ENCODE measurements at places on chromosomes 4 and X.

- DNase-seq: no peak
Measured at GRCh38 chr4:65019775-65020174, 610.5 kb upstream of the TECRL start.

GRCh38 chr4:119774840-119775239 is 146.2 kb upstream of the PDE5A start:
- DNase-seq: no peak

- DNase-seq: peak; percentile 23
Measured at GRCh38 chr4:183249854-183250253, 70.2 kb downstream of the CLDN22 start.

GRCh38 chr4:8238036-8238511 is 31.5 kb upstream of the HTRA3 start:
- no peak for DNase-seq

DNA sequence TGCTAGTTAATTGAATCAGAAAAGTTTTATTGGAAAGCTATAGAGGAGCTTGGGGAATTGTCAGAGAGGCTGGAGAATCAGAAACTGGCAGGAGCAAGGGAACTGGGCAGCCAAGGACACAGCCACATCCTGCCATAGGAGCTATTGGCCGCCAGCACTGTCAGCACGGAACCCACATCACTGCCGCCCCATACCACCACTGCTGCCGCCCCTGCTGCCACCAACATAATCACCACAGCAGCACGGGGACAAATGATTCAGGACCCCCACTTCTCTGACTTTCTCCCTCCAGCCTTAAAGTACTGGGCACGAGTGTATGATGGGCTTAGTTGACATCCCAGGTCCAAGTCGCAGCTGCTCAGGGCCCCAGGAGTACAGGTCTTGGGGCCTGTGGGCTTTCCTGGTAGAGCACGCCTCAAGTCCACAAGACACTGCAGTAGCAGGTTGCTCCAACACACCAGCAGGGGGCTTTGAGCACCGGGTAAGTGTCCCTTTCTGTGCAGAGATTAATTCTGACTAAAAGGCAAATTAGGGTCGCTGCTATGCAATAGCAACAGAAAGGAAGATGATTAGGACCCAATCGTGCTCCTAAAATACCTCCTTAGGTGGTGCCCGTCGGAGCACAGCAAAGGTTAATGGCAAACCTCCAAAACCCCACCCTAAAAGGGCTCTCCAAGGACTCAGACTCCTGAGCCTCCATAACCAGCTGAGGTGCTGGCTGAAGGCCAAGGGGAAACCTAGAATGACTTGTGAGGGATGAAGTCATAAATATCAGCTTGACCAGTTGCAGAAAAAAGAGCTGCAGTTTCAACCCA is 6.9 kb downstream of the PJA1 start:
- DNase-seq: peak; percentile 18

- no peak for DNase-seq
Measured at GRCh38 chr4:163415668-163416067, 57.9 kb downstream of the TKTL2 start.

- DNase-seq: no peak
Measured at GRCh38 chrX:120305531-120306141, 5.6 kb downstream of the TMEM255A start.

- DNase-seq: no peak
Measured at GRCh38 chr4:118360106-118360505, 7.3 kb upstream of the PRSS12 start.

DNA sequence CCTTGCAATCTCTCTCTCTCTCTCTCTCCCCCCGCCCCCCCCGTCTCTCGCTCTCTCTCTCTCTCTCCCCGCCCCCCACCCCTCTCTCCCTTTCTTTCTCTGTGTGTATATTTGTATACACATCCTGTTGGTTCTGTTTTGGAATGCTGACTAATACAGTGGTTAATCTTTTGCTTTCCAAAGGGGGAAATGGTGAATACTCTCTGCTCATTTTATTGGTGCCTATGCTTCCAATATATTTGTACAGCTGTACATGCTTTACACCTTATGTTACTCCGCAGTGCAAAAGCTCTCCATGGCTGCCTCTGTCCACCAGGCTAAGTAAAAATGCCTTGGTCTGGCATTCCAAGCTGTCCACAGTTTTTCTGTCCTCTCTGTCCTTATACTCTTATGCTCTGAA is 158.8 kb downstream of the RBMX2 start:
- DNase-seq: no peak

DNA sequence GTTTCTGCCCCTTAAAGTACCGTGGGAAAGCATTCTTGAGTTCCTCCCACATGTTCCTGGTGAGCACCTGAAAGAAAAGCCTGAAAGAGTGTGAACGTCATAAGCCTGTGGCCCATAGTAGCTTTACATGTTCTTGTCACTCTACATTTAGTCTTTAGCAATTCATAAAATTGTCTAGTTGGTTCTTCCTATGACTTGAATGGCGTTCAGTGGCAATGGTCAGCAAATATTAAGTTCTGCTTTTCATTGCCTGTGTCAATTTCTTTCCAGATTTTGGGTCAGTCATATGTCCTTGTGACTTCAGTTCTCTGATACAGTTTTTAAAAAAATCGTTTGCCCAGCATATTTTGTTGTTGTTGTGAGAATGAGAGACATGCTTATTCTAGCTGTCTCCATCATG is 650.0 kb upstream of the BOD1L1 start:
- no peak for DNase-seq

DNA sequence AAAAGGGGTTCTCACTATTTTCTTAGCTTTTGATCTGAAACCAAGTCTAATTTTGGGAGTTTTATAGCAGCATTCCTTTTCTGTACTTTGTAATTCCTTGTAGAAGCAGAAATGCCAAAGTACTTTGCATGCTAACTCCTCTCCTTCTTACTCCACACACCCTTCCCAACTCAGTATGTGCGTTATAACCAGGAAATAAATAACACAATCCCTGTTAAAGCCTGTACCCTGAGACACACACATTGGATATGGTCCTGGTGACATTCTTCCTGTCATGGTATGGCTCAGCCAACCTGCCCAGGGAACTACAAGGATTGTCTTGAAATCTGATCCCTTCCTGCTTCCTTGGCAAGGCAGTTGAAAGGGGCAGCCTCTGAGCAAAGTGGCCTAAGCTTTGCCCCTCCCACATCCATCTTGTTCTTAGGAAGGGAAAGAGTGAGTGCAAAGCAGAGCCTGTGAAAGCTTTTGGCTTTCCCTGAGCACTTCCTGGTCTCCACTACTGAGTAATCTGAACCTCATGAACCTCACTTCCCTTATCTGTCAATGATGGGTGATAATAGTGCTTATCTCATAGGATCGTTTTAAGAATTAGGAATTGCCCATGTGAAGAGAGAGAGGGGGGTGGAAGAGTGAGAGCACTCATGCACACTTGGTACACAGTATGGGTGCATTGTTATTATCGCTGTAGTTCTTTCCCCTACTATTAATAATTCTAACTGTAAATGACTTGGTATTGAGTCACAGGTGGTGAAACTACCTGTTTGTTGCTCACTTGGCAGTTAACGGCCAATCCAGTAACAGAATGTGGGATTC is 109.3 kb downstream of the AFF2 start:
- DNase-seq: peak; percentile 7

DNA sequence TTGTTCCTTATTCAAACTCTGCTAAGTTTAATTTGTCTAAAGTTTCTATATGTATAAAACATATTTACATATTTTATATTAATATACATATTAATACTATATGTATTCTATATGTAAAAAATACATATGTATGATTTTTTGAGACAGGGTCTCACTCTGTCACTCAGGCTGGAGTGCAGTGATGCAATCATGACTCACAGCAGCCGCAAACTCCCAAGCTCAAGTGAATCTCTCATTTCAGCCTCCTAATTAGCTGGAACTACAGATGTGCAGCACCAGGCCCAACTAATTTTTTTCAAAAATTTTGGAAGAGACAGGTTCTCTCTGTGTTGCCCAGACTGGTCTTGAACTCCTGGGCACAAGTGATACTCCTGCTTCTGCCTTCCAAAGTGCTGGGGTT is 684.9 kb downstream of the TRAM1L1 start:
- no peak for DNase-seq

GRCh38 chr4:2574863-2575262 is 38.4 kb downstream of the FAM193A start:
- no peak for DNase-seq

DNA sequence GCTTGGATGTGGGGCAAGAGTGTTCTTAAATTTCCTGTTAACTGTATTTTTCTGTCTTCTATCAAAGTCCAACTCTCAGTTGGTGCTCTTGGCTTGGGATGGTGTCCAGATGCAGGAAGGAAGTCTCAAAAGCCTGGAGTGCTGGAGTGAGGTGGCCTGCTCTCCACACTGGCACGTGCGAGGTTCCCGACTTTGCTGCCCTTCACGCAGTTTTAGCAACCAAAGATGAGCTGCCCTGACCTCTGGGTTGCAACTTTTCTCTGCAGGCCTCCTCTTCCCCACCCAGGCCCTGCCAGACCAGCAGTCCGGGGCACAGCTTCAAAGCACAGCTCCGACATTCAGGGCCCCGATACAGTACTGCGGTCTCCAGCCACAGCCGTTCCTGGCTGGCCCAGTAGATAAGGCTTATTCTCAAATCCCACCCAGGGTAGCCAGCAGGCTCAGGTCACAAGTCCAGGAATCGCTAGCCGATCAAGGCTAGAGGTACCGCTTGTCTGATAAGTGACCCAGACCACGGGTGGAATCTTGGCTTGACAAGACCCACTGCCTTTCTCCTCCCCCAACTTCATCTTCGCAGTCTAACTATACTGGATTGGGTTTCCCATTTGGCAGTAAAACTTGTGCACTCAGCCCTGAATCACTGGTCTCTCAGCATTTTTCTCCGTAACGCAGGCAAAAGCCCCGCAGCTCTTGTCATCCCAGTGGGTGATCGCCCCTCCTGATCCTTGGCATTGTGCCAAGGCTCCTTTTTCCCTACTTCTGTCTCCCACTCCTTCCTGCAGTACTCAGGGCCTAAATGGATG is 21.8 kb upstream of the JADE1 start:
- DNase-seq: no peak

- DNase-seq: no peak
Measured at GRCh38 chr4:8578717-8579116, 1.5 kb upstream of the GPR78 start.

DNA sequence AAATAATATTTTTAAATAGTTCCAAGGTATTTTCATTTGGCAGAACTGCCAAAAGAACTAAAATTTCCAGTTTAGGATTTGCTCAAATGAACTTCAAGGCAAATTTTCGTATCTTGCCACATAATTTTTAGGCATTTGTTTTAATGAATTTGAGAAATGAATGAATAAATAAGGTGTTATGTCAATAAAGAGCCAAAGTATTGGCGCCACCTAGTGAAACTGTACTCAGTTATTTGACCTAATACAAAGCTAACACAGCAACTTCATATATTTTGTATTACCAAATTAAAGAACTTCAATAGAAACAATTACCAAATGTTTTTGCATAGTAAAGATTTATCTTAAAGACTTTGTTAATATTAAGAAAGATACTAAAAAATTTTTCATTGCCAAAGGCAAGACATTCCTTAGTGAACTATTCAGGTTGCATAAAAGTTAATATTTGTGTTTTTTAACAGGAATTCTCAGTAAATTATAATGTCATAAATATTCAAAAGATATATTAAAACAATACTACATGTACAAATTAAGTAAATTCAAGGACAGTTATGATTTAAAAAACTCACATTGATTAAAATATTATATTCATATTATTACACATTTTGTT is 50.3 kb downstream of the STPG2 start:
- no peak for DNase-seq

GRCh38 chr4:172726001-172726423 is 442.6 kb upstream of the GALNT7 start:
- DNase-seq: no peak

DNA sequence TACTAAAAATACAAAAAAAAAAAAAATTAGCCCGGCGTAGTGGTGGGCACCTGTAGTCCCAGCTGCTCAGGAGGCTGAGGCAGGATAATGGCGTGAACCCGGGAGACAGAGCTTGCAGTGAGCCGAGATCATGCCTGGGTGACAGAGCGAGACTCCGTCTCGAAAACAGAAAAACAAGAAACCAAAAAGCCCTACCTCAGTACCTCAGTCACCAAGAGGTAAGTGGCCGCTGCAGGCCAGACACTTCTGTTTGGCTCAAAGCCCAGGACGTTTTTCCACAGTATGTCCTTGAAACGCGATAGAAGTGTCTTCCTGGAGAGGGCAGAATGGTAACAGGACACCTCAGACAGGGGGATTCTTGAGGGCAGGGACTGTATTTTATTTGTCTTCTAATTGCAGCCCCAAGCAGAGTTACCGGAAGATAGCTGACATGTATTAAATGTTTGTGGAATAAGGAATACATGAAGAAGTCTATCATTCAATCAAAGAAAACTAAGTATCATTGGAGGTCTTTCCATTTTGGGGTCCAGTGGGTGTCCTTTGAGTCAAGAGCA is 63.6 kb downstream of the CLNK start:
- DNase-seq: no peak

DNA sequence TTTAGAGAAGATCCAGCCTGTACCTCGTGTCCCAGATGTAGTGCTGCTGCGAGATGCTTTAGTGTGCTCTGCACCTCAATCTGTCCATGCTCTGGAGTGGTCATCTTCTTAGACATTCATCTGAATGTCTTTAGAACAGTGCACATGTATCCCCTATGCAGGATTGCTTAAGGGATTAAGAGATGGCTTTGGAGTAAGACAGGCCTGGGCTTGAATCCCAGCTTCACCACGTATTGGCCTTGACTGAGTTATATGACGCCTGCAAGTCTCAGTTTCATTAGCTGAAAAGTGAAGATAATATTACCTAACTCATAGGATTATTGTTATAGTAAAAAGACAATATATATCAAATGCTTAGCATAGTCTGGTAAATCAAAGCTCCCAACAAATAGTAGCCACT is 98.3 kb downstream of the NFKB1 start:
- DNase-seq: no peak

DNA sequence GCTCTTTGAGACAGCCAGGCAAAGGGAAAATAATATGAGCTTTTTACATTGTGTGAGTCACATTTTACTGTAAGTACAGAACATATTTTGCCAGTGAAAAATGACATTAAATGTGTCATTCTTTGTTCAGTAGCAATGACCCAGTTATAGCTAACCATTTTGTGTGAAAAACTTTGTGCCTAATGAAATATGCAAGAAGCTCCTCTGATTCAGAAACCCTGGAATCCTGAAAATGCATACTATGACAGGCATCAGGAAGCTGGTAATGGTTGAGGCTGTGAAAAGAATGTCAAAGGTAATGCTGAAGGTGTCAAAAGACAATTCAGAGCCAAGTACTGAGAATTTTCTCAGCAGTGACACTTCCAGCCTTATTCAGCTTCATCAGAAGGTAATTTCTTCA is 549.5 kb upstream of the SMIM31 start:
- no peak for DNase-seq

GRCh38 chr4:7145291-7145934 is 46.9 kb upstream of the SORCS2 start:
- DNase-seq: no peak
